Small intestine (tissue), 16 donors: ENCODE measurements at places on chromosomes 5 and 9.

- no peak for DNase-seq
Observed at GRCh38 chr5:1725641-1726468, 73.8 kb downstream of the MRPL36 start.

GRCh38 chr5:1064383-1065142, 47.3 kb downstream of the SLC12A7 start:
- DNase-seq = no peak

- DNase-seq = no peak
Observed at GRCh38 chr5:132267166-132267739, 9.8 kb downstream of the PDLIM4 start.

DNA sequence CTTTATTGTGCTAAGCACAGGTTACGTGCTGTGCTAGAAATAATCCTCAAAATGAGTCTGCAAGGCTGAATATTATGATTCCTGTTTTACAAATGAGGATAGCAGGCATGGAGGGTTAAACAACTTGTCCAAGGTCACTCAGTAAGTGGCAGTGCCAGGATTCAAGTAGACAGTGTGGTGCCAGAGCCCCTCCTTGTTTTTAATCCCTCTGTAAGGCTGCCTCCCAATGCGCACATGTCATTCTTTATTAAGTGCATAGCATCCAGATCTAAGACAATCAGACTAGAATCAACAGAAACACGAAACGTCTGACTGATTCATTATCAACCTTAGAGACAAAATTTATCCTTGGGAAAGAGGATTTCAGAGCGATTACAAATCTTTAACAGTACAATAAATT, 199.6 kb downstream of the SMARCA2 start:
- DNase-seq = no peak

DNA sequence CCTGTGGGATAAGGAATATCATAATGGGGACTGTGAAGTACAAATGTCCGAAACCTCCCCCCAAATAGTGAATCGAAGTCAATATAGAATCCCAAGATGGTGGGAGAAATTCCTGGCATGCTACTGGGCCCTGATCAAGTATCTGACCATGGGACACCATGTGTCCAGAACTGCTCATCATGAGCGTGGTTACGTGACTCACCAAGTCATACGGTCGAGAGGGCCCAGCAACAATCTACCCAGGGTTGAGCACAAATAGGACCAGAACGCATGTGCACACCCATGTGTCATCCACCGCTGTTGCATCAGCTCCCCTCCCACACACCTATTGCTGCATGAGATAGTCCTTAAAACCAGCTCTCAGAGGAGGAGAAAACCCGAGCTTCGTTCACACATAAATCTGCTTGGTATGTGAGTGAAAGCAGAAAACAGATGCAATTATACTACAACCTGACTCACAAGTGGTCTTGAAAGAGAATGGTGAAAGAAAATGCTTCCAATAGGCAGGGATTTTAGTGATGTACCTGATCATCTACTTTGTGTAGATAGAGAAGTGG, 353.2 kb downstream of the CWC27 start:
- no peak for DNase-seq

- no peak for DNase-seq
Observed at GRCh38 chr9:89313842-89314241, 2.8 kb downstream of the CKS2 start.

DNA sequence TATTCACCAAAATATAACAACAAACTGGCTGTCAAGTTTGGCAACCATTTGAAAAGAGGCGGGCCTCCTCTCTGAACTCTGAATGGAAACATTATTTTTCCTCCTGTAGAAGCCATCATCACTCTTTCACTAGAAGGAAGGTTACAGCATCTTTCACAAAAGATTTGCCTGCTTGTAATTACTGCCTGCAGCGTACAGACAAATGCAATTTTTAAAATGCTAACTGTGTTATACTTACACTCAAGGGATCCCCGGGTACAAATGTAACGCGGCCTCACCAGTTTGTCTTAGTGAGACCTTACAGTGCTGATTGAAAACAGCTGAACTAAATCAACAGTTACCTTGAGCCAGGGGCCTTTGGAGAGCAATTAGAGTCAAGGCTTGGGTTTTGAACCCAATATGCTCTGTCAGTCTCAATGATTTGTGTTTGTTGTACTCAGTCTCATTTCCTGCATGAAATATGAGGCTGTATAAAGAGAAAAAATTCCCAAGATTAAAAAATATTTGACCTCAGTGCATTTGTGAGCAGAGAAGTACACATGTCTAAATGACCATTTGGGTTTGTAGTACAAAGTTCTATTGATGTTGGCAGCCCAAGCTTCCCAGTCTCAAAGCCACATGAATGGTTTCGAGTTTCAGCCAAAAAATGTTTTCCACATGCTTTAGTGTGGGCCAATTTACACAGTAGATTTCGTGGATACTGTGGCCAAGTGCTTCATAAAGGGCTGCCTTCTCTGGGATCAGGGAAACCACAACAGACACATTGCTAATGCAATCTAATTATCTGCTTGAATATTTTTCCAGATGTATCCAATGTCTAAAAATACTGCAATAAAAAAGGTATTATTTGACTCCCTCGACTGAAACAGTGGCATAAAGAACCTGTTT, 500.0 kb downstream of the SPATA31D1 start:
- no peak for DNase-seq

- DNase-seq = no peak
Observed at GRCh38 chr5:151522226-151522625, 68.9 kb downstream of the FAT2 start.

GRCh38 chr5:147177125-147177840, 57.5 kb upstream of the STK32A start:
- no peak for DNase-seq

DNA sequence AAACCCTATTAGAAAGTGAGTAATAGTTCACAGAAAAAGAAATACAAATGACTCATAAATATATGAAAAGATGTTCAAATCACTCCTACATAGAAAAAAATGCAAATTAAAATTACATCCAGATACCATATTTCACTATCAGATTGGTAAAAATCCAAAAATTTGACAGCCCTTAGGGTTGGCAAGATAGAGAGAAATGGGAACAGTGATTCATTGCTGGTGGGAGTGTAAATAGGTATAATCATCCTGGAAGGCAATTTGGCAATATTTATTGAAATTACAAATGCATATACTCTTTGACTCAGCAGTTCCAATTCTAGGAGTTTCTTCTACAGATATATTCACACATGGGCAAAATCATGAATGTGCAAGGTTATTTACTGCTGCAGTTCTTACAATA, 273.5 kb downstream of the NR2F1-AS1 start:
- DNase-seq = no peak

GRCh38 chr5:93164690-93165089, 416.3 kb downstream of the NR2F1-AS1 start:
- no peak for DNase-seq

- DNase-seq = no peak
Observed at GRCh38 chr5:156329171-156329611, 2.2 kb downstream of the SGCD start.

GRCh38 chr9:107190061-107190935, 92.8 kb upstream of the RAD23B start:
- no peak for DNase-seq

DNA sequence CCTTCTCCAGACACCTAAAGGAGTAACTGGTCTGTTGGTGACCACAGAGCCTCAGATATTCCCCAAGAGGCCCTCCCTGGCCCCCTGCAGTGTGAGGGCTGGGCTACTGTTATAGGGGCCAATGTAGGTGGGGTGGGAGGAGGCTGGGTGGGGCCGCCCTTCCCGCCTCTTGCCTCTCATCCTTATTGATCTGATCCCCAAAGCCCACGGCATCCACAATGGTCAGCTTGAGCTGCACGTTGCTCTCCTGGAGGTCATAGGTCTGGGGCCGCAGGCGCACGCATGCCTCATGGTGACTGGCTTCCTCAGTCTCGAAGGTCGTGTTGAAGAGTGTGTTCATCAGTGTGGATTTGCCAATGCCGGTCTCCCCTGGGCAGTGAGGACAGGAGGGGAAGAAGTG, 13.0 kb downstream of the SEPTIN8 start:
- DNase-seq = no peak

DNA sequence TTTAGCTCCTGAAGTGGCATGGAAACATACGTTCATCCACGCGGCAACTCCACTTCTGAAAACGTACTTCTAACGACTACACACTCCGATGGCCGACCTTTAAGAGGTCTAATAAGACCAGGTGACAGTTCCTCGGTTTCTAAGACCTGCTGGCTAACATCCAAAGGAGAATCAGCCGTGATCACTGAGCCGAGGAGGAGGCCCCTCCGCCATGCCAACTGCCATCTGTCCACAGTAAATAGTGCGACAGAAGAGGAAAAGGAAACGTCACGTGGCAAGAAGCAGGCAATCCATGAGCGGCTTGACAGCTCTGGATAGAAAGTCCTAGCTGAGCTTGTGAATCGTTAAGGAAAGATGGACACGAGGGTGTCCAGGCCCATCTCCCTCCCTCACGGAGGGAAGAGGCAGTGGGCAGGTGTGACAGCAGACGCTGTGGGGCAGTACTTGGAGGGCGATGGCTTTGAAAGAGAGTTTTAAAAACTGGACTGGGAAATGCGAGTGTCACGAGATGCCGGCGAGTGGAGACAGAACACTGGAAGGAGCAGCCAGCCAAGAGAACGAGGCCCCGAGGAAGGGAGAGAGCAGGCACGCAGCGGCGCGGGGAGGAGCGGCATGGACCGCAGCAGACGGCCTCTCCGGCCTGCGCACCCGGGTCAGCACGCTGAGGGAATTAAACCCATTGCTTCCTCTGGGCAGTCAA, 66.7 kb upstream of the TBC1D9B start:
- DNase-seq = no peak

DNA sequence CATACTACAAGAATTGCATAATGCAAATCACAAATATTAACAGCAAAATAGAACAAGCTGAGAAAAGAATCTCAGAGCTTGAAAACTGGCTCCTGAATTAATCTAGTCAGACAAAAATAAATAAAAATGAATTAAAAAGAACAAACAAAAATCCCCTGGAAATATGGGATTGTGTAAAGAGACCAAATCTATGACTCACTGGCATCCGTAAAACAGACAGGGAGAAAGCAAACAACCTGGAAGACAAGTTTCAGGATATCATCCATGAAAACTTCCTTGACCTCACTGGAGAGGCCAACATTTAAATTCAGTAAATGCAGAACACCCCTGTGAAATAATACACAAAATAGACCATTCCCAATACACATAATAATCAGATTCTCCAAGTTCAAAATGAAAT, 229.3 kb upstream of the CTNND2 start:
- DNase-seq = no peak

- DNase-seq = peak; percentile 5
Observed at GRCh38 chr5:32942225-32942989, 231.3 kb downstream of the NPR3 start.

- DNase-seq = no peak
Observed at GRCh38 chr9:107276966-107277710, 5.9 kb upstream of the RAD23B start.

DNA sequence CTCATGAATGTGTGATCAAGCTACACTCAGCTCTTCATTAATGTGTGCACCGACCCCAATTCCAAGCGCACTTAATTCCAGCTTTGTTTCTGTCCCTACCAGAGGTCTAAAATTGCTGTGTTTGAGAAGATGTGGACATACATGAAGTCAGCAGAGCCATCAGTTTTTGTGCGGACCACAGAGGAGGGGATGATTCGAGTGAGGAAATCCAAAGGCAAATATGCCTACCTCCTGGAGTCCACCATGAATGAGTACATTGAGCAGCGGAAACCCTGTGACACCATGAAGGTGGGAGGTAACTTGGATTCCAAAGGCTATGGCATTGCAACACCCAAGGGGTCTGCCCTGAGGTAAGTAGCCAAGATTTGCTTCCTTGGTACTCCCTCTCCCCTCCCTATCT, 268.6 kb downstream of the FAM114A2 start:
- DNase-seq = no peak

GRCh38 chr9:94987731-94988130, 261.2 kb downstream of the AOPEP start:
- DNase-seq = no peak

DNA sequence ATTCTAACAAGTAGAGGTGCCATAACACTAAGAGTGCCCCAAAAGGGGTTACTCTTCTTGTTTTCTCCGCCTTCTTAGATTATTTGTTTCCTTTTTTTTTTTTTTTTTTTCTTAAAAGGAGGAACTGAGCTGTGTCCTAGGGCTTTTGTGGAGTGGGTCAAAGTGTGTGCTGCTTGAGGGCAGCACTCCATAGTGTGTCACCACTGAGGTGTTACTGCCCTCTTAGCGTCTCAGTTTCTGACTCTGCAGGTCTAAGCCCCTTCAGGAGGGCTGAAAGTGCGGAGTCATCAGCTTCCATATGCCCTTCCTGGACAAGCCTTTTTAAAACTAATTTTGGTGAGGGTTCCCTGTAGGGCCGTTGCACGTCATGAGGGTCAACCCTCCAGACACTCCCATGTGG, 12.6 kb upstream of the NANS start:
- DNase-seq = no peak

GRCh38 chr5:51960617-51961121, 577.4 kb downstream of the ISL1 start:
- no peak for DNase-seq

DNA sequence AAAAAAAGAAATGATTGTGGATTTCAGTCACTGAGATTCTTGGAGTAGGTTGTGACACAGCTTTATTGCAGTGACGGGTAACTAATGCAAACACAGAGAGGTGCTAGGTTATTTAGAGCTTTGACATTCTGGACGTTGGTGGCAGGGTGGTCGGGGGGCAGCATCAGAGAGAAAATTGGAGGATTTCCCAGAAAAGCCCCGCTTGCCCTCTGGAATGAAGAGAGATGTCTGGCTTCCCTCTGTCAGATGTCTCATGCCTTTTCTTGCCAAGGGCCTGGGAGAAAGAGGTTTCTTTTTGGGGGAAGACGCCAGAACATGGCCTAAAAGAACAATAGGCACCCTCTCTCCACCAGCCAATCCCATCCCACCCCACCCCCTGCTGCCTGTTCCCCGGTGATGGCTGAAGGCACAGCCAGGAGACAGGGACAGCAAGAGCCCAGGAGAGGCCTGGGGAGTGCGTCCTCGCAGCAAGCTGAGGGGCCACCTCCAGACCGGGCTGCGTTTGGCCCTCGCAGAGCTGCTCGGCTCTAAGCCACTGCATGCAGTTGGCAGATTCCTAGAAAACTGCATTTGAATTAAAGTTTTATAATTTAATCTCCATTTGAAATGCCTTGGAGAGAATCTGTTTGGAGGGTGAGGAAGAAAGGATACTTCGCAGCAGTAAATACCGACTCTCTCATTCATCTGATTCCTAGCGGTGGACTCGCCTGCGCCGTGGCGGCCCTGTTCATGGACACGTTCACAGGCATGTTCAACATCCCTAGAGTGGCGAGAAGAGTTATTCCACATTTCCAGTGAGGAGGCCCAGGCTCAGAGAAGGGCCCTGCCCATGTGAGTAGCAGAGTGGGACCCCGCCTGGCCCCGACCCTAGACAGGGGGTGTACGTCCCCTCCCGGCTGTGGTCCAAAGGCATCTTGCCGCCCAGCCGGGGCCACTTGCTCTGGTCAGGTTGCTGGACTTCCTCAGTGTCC, 55.7 kb downstream of the TSPAN17 start:
- DNase-seq = no peak
